ENCODE measurements at places on chromosomes 1 and 21. TPM values are rescaled to one million over a fixed set of nuclear protein-coding genes. Genes with fewer than 3 reads are reported as not detected.

DNA sequence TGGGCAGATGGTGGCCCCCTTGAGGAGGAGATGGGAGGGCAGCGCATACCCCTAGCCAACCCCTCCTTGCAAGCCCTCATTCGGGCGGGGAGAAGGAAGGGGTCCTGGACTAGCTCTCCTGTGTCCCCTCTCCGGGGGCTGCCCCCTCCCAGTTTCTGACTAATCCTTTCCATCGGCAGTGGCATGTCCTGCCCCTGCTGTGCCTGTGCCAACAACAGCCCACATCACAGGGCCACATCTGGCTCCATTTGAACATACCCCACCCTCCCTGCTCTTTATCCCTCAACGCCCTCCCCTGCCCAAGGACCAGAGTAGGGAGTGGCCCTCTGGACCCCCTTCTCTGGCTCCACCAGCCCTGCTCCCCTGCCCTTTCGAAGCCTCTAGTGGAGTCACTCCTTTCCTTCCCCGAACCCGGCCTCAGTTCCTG lies 11.0 kb upstream of the LMNA start:
- H3K4me3 ChIP-seq = no peak overlapping the region
- no peaks in the 10 kb centered on the region for H3K27me3 ChIP-seq
- peaks cover 62% of the 10 kb centered on the region for H3K4me1 ChIP-seq
- peak overlapping the region; percentile 99 for H3K27ac ChIP-seq
- H3K36me3 ChIP-seq = no peaks in the 10 kb centered on the region
- no peak for DNase-seq

GRCh38 chr21:39444421-39445180 lies 977 bp downstream of the LCA5L start:
- H3K4me1 ChIP-seq = peaks cover 28% of the 10 kb centered on the region
- peak overlapping the region; percentile 84 for H3K4me3 ChIP-seq
- H3K36me3 ChIP-seq = no peaks in the 10 kb centered on the region
- H3K27me3 ChIP-seq = no peaks in the 10 kb centered on the region

The SLC16A4 gene
- 13.7 TPM for total RNA-seq

The FCGR3A gene
- total RNA-seq = not detected

DNA sequence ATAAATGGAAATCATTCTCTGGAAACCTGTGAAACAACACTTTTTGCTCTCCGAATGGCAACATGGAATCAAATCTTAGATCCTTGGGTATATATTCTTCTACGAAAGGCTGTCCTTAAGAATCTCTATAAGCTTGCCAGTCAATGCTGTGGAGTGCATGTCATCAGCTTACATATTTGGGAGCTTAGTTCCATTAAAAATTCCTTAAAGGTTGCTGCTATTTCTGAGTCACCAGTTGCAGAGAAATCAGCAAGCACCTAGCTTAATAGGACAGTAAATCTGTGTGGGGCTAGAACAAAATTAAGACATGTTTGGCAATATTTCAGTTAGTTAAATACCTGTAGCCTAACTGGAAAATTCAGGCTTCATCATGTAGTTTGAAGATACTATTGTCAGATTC lies 45.7 kb downstream of the PTGFR start:
- no peak overlapping the region for H3K27ac ChIP-seq
- DNase-seq = no peak
- H3K4me3 ChIP-seq = no peak overlapping the region
- no peaks in the 10 kb centered on the region for H3K36me3 ChIP-seq

Data from mesothelial cell of epicardium (in vitro differentiated cells).